Activated naive CD4-positive, alpha-beta T cell treated with anti-CD3 and anti-CD28 coated beads, Interleukin-2, amount 50 U/mL, for 16 hours (primary cell): ENCODE measurements at places on chromosomes 1 and 21.

DNA sequence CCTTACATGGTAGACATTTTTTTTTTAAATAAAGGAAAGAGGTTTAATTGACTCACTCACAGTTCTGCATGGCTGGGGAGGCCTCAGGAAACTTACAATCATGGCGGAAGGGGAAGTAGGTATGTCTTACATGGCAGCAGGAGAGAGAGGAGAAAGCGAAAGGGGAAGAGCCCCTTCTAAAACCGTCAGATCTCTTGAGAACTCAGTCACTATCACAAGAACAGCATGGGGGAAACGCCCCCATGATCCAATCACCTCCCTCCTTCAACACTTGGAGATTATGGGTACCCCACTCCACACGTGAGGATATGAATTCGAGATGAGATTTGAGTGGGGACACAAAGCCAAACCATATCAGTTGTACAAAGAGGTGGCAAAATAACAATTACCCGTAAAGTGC, 301.7 kb downstream of the GRIK1 start:
- no peak for DNase-seq

DNA sequence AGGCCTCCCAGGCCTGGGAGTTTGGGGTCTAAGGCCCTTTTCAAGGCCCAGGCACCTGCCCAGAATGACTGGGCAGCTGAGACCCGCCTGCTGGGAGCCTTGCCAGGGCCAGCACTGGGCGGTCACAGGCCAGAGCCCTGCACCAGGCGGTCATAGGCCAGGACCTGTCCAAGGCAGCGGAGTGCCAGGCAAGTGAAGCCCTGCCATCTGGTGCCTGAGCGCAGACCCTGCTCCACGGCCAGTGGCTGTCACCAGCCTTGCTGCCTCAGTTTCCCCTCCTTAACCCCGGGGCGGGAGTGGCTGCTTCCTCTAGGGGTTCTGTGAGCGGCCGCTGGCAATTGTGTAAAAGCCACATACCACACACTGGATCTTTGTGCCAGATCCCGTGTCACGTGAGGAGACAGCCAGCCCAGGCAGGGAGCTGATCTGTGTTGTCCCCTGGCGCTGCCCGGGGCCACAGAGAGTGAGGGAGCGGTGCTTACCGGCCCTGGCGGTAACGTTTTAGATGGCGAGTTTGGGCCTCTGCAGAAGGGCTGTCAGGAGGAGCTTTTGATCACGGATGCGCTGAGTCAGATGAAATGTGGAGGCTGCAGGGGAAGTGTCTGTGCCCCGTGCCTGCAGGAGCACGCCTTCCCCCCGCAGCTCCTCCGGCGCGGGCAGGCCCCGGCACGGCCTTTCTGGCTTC, 4.6 kb downstream of the COL18A1 start:
- no peak for DNase-seq

GRCh38 chr1:76141929-76142328, 67.4 kb downstream of the ST6GALNAC3 start:
- DNase-seq = no peak

GRCh38 chr21:33126569-33126968, 56.6 kb downstream of the OLIG1 start:
- no peak for DNase-seq
